ENCODE measurements at places on chromosomes 7 and 10.

DNA sequence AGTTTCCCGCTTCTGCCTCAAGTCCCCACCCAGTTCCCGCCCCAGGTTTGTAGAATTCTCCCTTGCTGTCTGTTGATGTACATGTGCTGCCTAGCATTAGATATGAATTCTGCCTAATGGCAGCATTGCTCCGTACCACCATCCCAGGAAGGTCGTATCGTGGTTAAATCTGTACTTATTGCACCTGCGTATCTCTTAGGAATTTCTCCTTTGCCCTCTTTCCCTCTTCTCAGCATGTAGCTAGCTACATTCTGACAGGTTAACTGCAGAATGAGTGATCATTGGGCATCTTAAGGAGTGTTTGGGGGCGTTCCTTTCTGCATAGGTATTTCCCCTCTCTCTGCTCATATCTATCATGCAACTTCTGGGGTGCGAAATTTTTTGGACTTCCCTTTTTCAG, 293.1 kb downstream of the GPR158 start:
- no peak for DNase-seq

DNA sequence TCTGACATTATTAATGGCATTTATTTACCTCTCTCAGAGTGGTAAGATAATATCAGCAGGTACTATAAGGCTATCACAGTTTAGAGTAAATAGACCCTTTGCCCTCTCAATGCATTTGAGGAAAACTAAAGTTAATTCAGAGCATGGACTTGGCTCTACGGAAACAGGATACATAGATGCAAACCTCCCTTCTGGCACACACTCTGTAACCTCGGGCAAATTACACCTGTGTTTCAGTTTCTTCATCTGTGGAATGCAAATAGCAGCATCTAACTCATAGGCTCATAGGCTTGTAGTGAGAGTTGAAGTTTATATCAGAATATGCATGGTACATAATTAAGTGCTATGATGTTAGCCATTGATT, 5.6 kb downstream of the RAPGEF5 start:
- no peak for DNase-seq

DNA sequence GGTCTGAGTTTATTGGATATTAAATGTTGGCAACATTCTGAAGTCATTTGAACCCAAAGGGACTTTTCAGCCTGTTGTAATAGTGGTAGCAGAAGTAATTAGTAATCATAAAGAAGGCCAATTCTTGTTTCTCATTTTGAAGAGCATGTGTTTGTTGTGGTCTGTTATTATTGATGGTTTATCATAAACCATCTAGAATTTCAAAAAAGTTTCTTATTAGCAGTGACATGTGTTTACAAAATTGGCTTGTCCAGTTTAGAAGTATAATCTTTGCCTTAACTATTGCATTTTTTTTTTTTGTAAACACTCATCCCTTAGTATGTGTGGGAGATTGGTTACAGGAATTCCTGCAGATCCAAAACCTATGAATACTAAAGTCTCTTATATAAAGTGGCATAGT, 177.8 kb downstream of the BBS9 start:
- DNase-seq, result no peak

- DNase-seq, result no peak
Observed at GRCh38 chr10:17031637-17032635, 97.7 kb downstream of the CUBN start.

DNA sequence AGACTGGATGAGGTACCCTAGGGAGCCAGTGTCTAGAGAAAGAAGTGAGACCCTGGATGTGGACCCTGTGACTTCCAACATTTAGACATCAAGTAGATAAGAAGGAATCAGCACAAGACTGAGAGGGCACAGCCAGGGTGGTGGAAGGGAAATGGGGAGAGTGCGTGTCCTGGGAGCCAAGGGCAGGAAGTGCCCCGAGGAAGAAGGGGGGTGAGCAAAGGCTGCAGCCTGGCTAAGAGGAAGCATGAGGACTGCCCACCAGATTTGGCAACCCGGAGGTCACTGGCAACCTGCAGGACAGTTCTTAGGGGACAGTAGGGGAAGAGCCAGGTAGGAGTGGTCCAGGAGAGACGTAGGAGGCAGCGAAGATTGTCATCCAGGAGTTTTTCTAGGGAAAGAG, 14.8 kb downstream of the COL13A1 start:
- DNase-seq, result no peak

DNA sequence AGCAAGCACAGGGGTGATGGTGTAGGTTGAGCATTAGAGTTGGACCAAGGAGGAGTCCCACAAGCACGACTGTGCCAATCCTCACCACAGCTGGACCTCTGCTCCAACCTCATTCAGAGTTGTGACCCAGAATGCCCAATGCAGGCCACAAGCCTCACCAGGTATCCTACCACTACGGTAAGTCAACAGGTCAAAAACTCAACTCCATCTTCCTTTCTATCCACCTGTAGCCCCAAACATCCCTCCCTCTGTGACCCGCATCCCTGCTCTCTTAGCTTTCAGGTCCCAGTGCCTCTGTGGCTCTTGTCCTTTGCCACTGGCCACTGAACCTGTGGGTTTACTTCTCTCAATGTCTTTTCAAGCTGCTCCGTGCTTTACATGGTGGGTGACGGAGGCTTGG, 112.8 kb downstream of the PIP4K2A start:
- no peak for DNase-seq

GRCh38 chr10:73983096-73984047, 14.5 kb upstream of the VCL start:
- no peak for DNase-seq

DNA sequence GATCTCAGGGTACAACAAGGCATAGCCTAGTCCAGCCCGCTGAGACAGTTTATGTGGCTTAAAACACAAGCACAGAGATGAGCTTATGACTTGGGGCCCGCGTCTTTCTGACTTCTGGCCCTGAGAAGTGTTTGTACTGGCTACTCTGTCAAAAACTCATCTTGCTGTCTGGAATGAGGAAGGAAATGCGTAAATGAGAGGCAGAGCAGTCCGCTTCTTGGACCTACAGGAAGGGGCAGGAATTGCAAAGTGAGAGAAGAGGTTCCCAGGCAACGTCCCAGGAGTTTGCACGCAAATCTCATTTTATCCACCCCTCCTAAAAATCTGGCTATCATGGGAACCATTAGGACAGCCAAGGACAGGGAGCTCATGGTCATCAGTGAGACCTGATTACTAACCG, 5.5 kb downstream of the ANXA11 start:
- DNase-seq, result no peak

GRCh38 chr7:122337011-122337410, 32.5 kb upstream of the FEZF1 start:
- DNase-seq, result no peak

DNA sequence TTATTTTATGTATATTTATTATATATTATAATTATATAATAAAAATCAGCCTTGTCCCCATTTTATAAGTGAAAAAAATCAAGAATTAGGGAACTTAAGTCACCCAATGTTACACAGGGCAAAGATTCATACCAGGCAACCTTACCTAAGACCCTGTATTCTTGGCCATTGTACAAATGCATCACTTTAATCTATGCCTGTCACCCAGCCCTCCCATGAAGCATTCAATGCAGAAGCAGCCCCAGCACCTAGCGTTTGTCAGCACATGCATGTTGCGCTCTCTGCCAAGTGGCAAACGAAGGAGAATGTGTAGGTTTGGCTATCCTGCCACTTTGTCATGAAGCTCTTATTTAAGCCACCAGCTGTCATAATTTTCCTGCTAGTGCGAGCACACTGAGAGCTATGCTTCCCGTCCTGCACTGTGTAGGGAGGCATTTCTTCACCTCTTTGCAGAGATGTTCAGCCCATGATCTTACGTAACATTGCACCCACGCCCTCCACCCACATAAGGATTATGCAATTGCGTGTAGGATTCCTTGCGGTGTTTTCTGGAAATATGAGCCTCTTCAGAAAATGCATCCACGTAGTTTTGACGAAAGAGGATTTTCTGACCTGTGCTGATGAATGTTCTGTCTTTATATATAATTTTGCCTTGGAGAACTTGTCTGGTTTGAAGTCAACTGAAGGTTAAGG, 7.7 kb upstream of the COBL start:
- no peak for DNase-seq

GRCh38 chr10:119533473-119533872, 9.0 kb downstream of the RGS10 start:
- DNase-seq, result no peak

- no peak for DNase-seq
Observed at GRCh38 chr7:3436746-3437145, 135.7 kb downstream of the SDK1 start.

- no peak for DNase-seq
Observed at GRCh38 chr7:102927312-102927933, 14.6 kb downstream of the LRRC17 start.

DNA sequence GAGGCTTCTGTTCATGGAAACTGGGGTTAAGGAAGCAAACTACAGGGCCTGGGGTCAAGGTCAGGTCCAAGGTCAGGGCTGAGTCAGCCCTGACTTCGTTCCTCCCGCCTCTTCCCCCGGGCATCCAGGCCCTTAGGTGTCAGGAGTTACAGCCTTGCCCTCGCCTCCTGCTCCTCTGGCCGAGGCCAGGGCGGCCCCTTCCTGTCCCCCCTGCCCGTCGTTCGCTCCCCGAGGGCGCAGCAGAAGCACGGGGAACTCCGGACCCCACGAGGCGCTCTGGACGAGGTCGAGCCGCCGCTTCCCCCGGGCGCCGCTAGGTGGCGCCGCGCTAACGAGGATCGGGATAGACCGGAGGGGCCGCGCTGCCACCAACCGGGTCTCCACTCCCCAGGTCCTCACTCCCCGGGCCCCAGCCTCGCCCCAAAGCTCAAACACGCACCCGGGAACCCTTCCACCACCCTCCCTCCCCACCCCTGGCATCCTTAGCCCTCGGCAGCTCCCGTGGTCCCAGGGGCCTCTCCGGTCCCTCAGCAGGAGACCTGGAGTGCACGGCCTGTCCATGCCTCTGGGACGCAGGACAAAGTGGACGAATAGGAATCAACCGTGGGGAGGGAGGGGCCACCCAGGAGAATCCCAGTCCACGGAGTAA, 59.2 kb upstream of the MYL10 start:
- DNase-seq, result peak; percentile 62

GRCh38 chr7:139739863-139740597, 37.8 kb downstream of the HIPK2 start:
- no peak for DNase-seq

GRCh38 chr10:97117372-97117771, 68.4 kb downstream of the SLIT1 start:
- DNase-seq, result no peak

DNA sequence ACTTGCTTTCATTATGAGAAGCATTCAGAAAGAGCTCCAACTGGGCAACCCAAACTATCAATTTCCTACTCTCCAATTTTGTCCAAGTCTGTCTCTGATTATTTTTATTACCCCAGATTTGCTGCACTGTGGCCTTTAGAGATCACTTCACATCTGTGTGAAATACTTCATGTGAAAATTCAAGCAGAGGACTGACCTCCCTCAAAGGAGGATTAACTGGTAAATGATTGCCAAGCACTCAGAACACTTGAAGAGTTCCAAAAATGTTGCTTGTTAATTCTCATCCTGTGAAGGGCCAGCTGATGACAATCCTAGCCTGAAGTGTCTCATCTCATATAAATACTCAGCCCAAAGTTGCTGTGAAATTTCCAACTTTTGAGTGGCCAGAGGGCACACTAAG, 182.8 kb upstream of the DGKB start:
- no peak for DNase-seq

- peak; percentile 81 for DNase-seq
Observed at GRCh38 chr7:108570146-108570755, 577 bp downstream of the DNAJB9 start.

- peak; percentile 17 for DNase-seq
Observed at GRCh38 chr10:132223156-132223590, 36.4 kb downstream of the DPYSL4 start.

- no peak for DNase-seq
Observed at GRCh38 chr10:92848037-92848440, 281 bp upstream of the EXOC6 start.

DNA sequence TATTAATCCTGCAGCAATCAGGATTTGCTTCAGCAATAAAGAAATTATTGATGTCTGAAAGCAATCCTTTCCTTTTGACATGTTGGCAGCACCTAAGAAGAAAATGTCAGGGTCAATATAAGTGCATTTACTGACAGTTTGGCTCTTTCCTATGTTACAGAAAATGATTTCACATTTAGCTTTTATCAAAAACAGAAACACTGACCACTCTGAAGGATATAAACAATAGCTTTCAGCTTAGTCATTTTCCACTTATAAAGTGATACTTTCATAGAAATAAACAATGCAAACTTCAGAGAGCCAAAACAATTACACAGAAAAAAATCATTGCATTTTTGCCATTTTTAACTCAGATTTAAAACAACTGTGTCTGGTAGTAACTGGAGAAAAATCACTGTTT, 325.6 kb upstream of the KAT6B start:
- DNase-seq, result no peak

- DNase-seq, result no peak
Observed at GRCh38 chr7:2763597-2763996, 75.6 kb downstream of the AMZ1 start.

DNA sequence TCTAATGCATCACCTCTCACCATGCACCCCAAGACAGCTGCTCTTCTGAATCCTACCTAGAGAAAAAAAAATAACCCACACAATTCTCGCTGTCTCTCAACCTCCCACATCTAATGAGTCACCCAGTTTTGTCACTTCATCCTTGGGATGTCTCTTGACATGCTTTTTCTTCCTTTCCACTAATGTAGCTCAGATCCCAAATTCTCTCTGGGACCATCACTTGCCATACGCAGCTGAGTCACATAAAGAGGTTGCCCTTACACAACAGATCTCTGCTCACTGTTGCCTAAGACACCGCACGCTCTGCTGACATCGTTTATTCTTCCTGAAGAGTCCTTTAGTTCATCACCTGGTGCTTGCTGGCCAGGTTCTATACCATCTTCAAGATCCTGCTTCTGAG, 606.0 kb upstream of the GALNT17 start:
- no peak for DNase-seq

GRCh38 chr10:35153716-35154115, 27.1 kb downstream of the CREM start:
- no peak for DNase-seq

GRCh38 chr7:151298765-151299164, 42.8 kb upstream of the NUB1 start:
- DNase-seq, result no peak

- no peak for DNase-seq
Observed at GRCh38 chr10:119136084-119136483, 29.4 kb downstream of the SFXN4 start.

- no peak for DNase-seq
Observed at GRCh38 chr10:4498711-4499251, 327.2 kb upstream of the AKR1E2 start.
